ENCODE measurements at places on chromosomes 7 and 10.

DNA sequence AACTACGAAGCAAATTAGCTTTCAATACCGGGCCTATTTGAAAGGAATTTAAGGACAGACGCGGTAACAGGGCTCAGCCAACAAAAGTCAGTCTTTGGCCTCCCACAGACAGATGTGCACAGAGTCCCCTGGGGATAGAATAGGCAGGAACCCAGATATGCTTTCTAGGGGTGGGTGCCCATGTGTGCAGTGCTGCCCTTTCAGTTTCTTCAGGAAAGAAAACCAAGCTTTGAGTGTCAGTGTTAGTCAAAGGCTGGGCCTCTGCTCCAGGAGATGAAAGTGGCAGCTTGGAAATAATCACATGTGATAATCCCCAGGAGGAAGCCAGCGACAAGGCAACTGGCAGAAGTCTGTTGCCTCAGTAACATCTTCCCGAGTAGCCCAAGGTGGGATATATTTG lies 43.8 kb upstream of the CSTF2T start:
- no peak for DNase-seq

DNA sequence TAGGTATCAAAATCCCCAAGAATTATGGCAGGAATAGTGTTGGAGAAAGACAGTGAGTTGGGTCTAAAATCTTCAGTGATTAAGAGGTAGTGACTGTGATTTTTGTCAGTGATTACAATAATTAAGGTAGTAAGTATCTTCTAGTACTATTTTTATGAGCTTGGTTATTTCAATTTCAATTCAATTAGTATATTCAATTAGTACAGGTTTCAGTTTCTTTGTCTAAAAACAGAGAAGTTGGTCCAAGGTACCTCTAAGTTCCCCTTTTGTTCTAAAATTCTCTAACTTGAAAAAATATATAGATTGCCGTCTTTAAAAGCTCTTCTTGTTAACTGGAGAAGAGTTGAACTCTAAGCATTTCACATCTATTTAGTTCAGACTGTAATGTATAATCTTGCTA lies 82.9 kb downstream of the OTUD1 start:
- DNase-seq, result no peak

- DNase-seq, result peak; percentile 33
Measured at GRCh38 chr7:98617051-98617959, at the start of gene NPTX2. Gene NPTX2, plus strand, starts transcription at chr7:98617285. Its CDS starts 177 bp downstream, at chr7:98617462.

DNA sequence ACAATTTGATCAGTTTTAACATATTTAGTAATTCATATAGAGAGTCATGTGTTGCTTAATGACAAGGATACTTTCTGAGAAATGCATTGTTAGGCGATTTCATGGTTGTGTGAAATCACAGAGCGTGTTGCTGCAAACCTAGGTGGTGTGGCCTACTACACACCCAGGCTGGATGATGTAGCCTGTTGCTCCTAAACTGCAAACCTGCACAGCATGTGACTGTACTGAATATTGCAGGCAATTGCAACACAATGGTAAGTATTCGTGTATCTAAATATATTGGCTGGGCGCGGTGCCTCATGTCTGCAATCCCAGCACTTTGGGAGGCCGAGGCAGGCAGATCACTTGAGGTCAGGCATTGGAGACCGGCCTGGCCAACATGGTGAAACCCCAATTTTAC lies 73.7 kb upstream of the BAIAP2L1 start:
- DNase-seq, result no peak

- DNase-seq, result no peak
Measured at GRCh38 chr10:14116021-14116420, 214.7 kb downstream of the FRMD4A start.

DNA sequence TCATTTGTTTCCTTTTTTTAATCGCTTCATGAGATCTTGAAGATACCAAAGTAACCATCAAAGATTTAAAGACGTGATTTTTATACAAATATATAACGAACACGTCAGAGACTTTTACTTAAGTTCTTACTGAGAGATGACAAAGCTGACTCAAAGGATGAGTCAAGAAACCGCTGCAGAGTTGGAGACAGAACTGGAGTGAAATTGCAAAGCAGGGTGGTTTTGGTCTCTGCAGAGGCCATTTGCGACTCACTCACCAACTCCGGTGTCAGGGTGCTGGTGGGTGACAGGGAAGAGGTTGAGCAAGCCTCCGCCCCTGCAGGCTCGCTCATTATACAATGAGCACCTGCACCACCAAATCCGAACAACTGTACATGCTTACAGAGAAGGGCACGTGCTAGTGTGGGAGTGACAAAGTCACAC lies 75.2 kb downstream of the DNAJB6 start:
- DNase-seq, result peak; percentile 81

GRCh38 chr7:75906991-75907667 lies 7.8 kb upstream of the POR start:
- DNase-seq, result no peak

DNA sequence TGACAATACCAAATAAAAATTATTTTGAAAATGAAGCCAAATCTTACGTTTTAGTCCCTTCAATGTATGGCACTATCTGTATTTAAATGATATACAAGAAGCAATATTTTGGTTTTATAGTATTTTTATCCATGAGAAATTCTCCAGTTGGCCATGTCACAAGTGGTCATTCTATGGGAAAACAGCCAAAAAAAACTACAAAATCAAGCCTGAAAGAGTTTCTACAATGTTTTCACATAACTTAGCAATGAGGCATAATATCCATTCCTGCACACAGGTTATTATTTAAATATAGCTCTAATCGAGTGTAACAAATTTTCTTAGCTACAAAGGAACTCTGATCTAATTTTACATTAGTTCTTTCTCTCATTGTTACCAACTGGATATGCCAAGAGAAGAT lies 5.4 kb downstream of the RAB11FIP2 start:
- DNase-seq, result no peak

- DNase-seq, result peak; percentile 39
Measured at GRCh38 chr7:95434557-95435421, at the start of gene PON2. Gene PON2, minus strand, starts transcription at chr7:95435028. Its CDS starts 77 bp downstream, at chr7:95434951.

- DNase-seq, result no peak
Measured at GRCh38 chr7:138032186-138032585, 30.3 kb upstream of the CREB3L2 start.

DNA sequence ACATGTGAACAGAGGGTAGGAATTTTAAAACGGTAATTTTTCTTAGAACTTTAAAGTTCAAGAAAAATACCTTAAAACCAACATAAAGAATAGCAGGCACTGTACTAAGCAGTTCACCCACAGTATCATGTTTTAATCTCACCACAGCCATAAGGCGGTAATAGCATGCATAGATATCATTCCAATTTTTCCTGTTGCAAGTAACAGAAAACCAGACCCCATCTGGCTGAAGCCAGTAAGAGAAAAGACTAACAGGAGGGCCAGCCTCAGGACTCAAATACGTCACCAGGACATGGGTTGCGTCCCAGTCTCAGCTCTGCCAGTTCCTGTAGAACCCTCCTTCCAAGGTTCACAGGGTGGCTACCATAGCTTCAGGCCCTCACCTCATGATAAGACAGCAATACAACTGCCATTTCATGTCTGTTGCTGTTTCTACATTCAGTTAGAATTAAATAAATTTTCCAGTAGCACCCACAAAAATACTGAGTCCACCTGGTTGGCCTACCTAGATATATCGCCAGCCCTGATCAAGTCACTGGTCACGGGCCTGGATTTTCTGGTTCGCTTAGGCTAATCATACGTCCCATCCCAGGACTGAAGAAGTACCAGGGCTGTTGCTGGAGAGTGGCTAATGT lies 2.0 kb upstream of the RNF32 start:
- DNase-seq, result no peak

DNA sequence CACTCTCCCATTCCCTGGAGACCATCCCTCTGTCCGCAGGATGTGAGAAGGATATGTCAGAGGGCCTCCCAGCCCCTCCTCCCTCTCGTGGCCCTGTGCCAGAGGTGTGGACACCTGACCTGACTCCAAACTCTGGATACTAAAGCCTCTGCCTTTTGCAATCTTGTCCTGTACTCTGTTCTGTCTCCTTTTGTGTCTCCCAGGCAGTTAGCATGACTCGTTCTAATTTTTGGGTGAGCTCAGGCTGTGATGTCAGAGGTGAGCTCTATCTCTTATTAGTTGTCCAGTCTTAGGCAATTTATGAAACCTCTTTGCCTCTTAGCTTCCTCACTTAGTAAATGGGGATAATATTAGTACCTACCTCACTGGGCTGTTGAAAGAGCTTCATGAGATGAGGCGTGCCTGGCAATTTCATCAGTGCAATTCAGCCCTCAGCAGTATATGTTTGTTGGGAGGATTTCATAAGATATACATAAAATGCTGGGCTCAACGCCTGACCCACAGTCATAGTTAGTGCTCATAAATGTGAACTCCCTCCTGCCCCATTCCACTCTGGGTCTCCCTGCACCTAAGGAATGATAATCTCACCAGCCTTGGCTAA lies 10.9 kb downstream of the MARVELD1 start:
- no peak for DNase-seq

GRCh38 chr7:12013983-12014382 lies 182.0 kb upstream of the THSD7A start:
- no peak for DNase-seq

GRCh38 chr10:81680359-81680758 lies 194.6 kb upstream of the NRG3 start:
- no peak for DNase-seq

- no peak for DNase-seq
Measured at GRCh38 chr7:43838201-43838658, 31.1 kb downstream of the MRPS24 start.

DNA sequence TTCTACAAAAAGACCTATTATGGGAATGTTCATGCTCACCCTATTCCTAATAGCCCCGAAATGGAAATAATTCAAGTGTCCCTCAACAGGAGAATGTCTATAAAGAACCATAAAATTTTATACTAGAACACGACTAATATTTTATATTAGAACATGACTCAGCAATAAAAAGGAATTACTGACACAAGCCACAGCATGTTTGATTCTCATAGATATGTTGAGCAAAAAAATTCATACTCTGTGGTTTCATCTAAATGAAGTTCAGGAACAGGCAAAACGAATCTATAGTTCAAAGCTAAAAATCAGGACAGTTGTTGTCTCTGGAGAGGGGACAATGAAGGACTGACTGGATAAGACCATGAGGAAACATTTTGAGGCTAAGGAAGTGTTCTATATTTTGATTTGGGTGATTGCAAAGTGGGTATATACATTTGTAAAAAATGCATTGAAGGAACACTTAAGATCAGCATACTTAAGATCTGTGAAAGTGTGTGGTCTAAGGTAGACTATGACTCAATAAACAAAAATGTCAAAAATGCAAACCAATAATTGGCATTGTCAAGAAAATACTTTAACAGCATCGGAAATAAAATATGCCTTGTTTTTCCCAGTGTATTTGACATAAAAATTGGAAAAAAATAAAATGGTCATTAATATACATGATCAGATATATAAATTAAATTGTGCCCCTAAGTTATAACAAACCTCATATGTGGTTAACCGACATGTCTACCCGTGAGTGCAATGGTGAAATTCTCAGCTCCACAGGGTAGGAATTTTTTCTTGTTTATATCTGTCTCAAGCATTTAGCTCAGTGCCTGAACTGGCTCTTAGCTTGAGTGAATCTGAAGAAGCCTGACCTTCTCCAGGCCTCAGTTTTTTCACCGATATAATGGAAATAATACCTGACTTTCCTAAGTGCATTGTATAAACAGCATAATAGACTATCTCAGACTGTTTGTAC lies 124.9 kb upstream of the CTTNBP2 start:
- no peak for DNase-seq

GRCh38 chr10:91589015-91589657 lies 43.7 kb downstream of the PPP1R3C start:
- no peak for DNase-seq

DNA sequence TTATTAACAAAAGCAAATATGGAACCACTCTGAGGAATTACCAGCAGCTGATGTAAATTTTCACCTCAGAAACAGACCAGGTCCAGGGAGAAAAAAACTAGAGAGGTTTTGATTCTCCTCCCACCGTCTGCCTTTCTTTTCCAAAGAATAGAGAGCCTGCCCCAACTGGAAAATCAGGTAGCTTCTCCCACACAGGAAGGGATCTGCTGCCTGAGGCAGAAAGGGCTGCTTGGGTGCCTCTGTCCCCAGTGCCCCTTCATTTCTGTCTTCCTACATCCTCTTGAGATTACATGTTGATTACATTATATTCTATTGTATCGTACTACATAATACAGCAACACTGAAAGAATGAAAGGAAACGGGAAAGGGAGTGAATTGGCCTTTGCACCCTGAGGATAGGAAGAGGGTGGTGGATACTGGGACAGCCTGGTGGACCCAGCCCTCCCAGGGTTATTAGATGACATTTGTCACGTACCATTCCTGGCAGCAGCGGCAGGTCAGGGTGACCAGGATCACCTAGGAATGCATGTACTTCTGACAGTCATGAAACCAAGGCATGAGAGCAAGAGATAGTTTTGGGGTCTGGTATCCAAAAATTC lies 8.9 kb downstream of the ST8SIA6 start:
- DNase-seq, result no peak

DNA sequence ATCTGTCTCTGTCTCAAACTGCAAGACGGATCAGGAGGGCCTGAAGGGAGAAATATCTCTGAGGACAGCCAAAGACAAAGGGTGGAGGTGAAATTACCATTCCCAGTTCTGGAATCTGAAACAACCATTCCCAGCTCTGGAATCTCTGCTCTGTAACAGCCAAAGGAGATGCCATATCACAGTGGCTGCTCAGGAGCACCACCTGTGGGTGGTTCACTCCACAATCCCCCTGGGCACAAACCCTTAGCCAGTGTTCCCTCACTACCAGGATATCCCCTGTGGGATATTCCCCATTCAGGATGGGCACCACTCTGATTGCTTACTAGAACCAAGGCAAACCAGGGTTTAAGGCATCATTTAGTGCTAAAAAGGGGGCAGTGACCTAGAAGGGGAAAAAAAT lies 199.0 kb downstream of the HTR7 start:
- DNase-seq, result no peak

GRCh38 chr7:105617280-105618015 lies 36.2 kb upstream of the EFCAB10 start:
- no peak for DNase-seq

- DNase-seq, result no peak
Measured at GRCh38 chr7:156543699-156544598, 96.6 kb upstream of the RNF32 start.

- no peak for DNase-seq
Measured at GRCh38 chr7:101237206-101238067, at the start of gene CLDN15. Gene CLDN15, minus strand, starts transcription at chr7:101237802. Its CDS starts 221 bp downstream, at chr7:101237581.

DNA sequence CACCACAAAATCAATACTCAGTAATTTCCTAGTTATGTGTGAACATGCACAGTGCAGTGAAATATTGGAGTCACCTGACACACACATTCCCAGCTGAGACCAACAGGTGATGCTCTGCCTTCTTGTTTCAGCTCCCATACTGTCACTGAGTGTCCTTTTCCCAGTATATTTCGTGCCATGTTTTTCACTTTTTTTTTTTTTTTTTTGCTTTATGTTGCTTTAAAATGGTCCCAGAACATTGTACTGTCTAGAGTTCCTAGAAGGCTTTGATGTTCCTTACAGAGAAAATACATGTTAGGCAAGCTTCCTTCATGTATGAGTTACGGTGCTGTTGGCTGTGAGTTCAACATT lies 45.6 kb downstream of the ELAPOR2 start:
- DNase-seq, result no peak

- DNase-seq, result no peak
Measured at GRCh38 chr7:48112401-48113165, 23.5 kb downstream of the UPP1 start.

Data from activated CD4-positive, alpha-beta T cell treated with anti-CD3 and anti-CD28 coated beads for 48 hours (primary cell).